ENCODE measurements at places on chromosomes 3 and 15.
A peak's percentile ranks its signal among the peaks of the same experiment; 100 is the strongest.

DNA sequence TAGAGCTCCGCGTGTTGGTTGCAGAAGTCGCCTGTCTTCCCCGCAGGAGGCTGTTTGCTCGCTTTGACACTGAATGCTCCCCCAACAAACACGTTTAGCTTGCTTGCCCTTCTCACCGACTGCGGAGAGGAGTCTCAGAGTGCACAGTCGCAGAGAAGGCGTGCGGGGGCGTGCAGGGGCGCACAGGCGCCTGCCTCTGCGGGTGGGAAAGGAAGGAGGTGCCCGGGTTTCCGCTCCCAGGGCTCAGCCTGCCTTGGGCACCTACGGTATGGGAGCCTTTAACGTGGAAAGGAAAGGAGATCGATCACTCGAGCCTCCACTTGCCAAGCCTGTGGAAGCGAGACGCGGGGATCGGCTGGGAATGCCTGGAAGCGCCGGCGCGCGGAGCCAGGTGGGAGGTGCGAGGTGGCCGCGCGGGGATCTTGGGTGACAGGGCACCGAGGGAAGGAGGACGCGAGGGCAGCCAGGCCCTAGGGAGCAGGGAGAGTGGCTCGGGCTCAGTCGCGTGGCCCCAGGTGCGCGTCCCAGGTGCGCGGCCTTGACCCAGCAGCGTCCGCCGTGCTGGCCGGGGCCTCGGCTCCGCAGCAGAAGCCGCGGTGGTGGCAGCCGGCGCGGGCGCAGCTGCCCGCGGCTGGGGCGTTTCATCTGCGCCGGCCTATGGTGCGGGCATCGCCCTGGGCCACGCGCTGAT is at the start of gene FAN1:
Gene FAN1 (plus strand): TSS at position 419 of the 691 bp plus-strand sequence. CDS start 749 bp downstream, outside the sequence.
- peak; percentile 81 for DNase-seq

GRCh38 chr15:22878103-22878502 is 39.6 kb downstream of the NIPA2 start:
- no peak for DNase-seq

GRCh38 chr3:5188419-5189221 is 1.1 kb downstream of the EDEM1 start:
- peak; percentile 63 for DNase-seq

- no peak for DNase-seq
Measured at GRCh38 chr3:29152379-29152778, 128.5 kb upstream of the RBMS3 start.

GRCh38 chr3:42674146-42674545 is 11.2 kb upstream of the KLHL40 start:
- no peak for DNase-seq

DNA sequence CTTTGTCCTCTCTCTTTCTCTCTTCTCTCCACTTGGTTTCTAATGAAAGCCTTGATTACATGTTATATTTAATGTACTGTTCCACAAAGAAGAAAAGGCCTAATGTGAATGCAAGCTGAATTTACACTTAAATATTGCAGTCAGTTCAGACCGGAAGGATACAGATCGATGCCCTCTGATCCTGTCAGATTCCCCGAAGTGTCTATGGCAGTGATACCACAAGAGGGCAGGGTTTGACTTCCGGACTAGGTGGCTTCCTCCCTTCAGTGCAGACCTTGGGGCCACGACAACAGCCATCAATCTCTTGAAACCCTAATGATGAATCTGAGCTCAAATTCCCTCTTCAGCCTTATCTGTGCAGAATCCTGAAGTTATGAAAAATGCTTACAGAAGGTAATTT is 29.5 kb downstream of the AGTR1 start:
- peak; percentile 42 for DNase-seq

DNA sequence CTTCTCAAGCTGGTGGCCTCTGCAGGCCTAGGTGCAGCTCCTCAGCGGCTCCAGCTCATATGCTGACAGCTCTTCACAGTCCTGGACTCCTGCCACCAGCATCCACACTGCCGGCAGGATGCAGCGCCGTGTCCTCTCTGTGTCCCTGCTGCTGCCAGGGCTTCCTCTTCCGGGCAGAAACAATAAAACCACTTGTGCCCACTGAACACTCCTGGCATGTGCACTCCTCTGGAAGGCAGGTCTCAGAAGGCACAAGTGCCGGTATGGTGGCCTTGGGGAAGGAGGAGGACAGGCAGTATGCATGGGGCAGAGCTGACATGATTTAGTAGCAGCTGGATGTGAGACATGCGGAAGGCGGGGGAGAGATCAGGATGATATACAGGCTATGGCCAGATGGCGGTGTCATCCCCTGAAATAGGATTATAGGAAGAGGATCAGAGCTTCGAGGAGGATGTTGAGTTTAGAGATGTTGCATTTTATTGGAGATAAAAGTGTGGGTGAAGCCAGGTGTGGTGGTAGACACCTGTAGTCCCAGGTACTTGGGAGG is 7.5 kb upstream of the MAN2A2 start:
- DNase-seq = no peak

DNA sequence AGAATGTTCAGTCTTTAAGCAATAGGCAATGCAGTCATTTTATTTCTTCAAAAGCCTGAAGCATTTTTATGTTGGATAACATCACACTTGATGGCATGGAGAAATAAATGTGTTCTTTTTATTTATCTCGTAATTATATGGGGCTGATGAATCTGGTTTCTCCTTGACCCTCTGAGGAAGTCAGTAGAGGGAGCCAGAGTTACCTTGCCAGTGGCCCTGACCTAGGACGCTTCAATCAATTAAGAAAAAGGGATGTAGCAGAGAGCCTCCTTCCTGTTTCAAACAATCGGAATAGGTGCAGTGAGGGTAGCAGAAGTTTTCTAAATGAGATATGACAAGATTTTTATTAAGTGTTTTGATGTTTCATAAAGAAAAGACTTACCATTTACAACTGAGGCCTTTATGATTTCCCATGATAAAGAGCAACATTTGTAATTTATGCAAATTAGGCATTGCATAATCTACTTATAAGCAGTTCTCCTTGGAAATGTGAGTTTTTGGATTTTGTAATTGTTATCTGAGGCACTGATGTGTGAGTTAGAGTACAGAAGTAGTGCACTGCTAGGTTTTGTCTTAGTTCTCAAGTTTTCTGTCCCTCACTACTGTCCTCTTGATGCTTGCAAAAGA is 129.1 kb downstream of the RAP2B start:
- DNase-seq = no peak

DNA sequence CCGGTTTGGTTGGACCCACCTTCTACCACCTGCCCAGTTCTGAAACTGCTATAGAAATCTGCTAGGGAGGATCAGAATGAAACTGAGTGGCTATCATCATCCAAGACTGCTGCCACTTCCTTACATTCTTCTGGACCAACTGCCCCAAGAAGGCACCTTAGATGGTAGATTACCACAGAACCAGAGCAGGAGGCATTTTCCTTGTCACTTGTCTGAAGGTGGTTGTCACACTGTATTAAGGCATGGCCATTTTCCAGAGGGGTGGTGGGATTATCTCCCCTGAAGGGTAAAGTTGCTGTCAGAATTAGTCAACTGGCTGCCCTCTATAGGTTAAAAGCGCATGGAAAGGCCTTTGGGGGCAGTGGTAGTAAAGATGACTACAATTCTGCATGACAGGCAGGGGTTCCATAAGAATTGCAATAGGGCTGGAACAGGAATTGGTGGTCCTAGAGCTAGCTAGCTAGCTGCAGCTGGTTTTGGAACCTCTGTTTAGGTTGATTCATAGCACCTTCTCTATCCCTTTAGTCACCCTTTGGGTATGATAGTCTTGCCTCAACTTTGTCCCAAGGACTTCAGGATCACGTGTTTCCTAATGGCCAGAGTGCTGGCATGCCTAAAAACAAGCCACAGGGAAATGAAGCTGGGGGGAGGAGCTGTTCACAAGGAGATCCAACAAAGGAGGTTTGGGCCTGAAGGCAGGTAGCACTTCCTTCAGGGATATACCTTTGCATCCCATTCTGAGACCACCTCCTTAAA is 4.8 kb upstream of the CSPG5 start:
- no peak for DNase-seq

DNA sequence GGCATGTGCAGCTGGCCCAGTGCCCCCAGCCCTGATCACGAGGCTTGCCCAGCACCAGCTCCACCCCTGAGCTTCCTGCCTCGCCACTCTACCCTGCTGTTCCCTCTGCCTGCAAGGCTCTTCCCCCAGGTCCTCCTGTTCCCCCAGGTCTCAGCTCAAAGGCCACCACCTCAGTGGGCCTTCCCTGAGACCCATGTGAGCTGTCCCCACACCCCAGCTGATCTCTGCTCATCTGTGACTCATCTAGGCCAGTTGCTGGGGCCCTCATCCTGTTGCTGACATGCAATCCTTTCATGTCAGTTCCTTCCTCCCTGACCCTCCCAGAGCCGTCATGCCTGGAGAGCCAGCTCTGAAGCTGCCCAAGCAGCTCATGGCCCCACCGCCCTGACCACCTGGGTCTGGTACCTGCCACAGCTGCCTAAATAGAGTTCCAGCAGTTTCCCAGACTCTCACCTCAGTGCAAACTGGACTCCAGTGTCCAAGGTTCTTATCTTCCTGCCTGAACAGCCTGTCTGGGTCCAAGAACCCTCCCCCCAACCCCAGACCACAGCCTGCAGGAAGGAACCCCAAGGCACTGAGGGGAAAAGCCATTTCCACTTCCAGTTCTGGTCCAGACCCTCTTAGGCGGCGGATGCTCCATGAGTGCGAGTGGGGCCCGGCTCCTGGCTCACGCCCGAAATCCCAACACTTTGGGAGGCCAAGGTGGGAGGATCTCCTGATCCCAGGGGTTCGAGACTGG is 116.6 kb upstream of the IQSEC1 start:
- peak; percentile 65 for DNase-seq

DNA sequence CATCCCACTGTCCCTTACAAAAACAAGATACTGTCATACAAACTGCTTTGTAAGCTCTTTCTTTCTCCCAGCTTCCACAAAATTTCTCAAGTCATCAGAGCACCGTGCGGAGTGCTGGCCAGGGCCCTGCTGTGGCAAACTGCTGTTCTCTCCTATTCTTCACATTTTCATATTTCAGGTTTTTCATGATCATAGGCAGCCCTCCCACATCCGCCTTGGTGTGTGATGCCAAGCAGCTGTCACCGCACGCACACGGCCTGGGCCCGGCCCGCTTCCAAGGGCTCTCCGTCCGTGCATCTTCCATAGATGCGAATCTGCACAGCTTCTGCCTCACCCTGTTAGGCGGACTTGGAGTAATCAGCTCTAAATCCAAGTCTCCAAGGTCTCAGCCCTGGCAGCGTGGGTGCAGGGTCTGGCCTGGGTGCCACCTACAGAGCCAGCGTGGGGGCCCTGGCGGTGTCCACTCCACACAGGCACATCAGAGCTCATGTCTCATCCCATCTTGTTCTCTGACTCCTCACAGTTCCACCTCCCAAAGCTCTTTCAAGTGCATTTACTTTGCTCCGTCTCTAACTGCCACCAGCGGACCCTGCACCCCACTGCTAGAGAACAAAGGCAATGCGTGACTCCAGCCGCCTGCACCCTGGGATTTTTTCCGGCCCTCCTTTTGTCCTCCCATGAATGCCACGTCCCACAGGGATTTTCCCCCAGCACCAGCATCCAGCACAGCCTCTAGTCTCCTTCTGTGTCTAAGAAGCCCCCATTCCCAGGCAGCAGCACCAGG is 27.2 kb downstream of the CYFIP1 start:
- no peak for DNase-seq

- DNase-seq = no peak
Measured at GRCh38 chr15:92914768-92915221, 14.7 kb downstream of the CHD2 start.

GRCh38 chr3:177085794-177086193 is 111.5 kb downstream of the TBL1XR1 start:
- no peak for DNase-seq

DNA sequence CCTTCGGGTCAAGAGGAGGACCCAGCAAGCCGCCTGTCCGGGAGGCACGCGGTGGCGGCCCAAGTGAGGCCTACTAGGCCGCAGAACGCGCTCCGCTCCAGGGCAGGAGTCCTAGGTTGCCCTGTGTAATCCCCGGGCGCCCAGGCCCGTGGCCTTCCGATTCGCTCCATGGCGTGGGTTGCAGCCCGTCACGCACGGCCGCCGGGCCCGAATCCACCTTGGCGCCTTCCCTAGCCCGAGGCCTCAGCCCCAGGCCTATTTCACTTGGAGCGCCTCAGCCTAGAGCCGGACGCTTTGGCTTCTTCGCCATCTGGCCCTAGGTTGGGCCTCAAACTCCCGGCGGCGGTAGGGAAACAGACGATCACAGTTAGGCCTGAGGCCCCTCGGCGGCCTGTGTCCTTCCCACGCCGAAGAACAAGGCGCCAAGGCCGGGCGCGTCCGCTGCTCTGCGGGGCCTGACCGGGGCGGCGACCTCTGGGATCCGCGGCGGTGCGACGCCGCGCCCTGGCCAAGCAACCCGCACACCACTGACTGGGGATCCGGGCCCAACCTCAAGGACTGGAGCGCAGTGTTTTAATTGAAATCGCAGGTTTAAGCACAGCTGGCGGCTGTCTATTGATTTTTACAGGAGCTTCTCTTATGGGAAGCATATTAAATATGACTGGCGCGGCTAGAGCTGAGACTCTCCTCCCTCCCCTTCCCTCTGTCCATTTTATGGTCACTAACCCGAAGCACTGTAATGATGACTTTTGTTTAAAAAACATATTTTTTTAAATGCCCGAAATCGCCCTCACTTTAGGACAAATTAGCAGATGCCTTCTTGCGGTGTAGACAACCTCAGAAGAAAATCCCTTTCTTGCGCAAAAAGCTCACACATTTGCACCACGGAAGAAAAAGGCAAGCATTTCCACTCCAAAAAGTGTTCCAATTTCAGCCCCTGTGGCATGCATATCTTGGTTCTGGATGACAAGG is 3.8 kb upstream of the FEZF2 start:
- no peak for DNase-seq

DNA sequence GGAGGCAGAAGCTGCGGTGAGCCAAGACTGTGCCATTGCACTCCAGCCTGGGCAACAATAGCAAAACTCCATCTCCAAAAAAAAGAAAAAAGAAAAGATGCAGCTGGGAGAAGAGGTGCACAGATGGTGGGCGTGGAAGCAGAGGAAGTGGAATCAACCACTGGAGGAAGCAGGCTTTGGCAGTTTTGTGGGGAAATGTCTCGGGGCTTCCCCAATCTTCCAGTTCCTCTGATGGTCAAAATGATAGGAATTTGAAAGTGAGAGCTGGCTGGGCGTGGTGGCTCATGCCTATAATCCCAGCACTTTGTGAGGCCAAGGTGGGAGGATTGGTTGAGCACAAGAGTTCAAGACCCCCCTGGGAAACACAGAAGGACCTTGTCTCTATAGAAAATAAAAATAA is 48.1 kb upstream of the SMAD3 start:
- DNase-seq = no peak

DNA sequence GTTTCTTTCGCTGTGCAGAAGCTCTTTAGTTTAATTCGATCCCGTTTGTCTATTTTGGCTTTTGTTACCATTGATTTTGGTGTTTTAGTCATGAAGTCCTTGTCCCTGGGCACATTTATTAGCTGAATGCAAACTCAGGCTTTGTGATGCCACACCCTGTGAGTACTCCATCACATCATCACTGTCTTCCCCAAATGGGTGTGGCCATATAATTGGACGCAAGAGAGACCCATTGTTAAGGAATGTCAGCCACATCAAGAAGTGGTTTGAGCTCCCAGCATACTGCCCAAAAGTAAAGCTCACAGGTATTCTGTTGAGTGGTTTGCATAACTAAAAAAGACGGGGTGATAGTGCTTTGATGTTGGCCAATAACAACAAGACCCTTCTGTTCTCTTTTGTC is 245.7 kb downstream of the SV2B start:
- DNase-seq = no peak

GRCh38 chr3:186665625-186666188 is at the start of gene HRG:
Gene HRG (plus strand): TSS chr3:186666014. CDS start chr3:186666032, 18 bp downstream.
- no peak for DNase-seq

- DNase-seq = peak; percentile 41
Measured at GRCh38 chr15:67433495-67434099, 87.3 kb upstream of the C15orf61 start.

All from activated CD8-positive, alpha-beta T cell treated with anti-CD3 and anti-CD28 coated beads, Interleukin-2, amount 10 ng/mL, durations not matched to agents 7 days and 5 days (primary cell).